ENCODE measurements at places on chromosomes 2 and 18.

GRCh38 chr2:146734821-146735190, 1110.0 kb upstream of the ACVR2A start:
- no peak for DNase-seq

DNA sequence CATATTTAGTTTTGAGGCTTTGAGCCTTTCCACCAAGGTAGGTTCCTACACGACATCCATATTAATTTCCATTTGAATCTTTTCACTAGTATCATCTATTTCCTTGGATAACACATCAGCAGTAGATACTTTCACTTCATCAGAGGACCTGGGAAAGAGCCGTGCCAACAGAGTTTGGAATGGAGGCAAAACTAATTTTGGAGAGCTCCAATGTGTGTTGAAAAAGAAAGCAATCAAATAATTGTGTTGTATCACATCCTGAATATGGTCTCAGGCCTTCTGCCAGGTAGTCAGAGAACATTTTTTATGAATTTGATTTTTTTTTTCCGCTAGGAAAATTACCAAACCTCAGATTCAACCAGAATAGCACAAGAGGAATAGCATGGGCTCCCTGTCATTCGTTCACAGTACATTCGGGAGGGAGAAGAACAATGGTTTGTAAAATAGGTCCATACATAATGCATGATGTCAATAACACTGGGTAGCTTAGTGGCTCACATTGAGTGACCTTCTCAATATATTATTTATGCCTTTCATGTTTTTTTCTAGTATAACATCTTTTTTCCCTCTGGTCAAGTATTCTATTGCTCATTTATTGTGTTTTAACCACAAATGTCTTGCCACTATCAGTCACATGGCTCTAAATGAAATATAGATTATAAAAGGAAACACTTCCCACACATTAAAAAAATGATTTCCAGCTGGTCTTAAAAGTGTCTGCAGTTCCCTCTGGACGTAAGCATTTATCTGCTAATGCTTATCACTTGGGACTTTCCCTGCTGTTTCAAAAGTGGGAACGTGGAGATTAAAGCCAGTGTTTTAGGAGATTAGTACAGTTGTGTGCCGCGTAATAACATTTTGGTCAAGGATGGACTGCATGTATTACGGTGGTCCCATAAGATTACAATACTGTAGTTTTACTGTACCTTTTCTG, 68.6 kb upstream of the RAPH1 start:
- no peak for DNase-seq

DNA sequence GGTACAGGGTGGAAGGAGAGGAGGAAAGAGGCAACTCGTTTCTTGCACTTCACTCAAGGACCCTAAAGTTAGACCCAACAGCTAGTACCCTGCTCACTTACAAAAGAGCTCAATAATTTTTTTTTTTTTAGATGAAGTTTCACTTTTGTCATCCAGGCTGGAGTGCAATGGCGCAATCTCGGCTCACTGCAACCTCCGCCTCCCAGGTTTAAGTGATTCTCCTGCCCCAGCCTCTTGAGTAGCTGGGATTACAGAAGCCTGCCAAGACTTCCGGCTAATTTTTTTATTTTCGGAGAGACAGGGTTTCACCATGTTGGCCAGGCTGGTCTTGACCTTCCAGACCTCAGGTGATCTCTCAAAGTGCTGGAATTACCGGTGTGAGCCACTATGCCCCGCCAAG, 4.1 kb downstream of the ASB3 start:
- no peak for DNase-seq

- DNase-seq, result no peak
Observed at GRCh38 chr2:127525691-127526131, 578 bp downstream of the IWS1 start.

DNA sequence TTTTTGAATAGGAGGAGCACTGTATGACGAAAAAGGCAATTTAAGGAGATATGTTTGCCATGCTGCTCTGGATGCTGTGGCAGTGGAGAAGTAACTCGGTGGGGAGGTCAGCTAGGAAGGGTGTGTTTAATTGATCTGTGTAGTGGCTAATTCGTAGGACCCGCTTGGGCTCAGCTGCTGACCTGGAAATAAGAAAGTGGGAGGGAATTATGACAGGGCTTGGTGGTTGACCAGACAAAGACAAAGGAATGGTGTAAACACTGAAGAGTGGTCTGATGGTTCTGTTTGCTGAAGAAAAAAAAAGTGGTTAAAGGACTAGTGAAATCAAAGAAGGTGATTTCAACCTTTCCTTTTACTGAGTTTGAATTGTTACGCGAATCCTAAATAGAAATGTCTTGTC, 146.0 kb downstream of the MAP4K4 start:
- DNase-seq, result no peak

DNA sequence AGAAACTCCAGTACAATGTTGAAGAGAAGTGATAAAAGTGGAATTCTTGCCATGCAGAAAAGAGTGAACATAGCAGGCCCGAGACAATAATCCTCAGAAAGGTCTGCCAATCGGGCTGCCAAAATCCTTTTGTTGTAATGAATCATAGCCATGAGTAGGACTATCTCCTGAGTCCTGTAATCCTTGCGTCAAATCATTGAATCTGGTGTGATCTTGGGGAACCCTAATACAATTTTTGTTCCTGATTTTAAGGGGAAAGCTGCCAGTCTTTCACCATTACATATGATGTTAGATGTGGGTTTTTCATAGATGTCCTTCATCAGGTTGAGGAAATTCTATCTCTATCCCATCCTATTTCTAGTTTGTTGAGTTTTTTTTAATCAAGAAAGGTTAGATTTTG, 2.2 kb downstream of the TPGS2 start:
- DNase-seq, result no peak

DNA sequence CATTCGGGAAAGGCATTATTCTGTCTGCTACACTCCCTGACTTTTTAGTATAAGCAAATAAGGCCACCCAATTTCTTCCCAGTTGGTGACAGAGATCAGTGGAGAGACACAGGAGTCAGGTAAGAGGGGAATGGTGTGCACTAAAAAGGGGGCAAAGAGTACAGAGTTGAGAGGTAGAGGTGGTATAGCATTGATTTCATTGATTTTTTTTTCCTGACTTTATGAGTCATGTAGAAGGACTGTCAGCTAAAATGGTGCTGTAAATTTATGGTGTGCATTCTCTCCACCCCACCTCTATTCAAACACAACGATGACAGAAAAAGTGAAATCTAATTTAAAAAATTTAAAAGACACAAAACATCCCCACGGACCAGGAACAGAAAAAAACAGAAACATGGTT, 23.7 kb upstream of the ST8SIA3 start:
- no peak for DNase-seq

DNA sequence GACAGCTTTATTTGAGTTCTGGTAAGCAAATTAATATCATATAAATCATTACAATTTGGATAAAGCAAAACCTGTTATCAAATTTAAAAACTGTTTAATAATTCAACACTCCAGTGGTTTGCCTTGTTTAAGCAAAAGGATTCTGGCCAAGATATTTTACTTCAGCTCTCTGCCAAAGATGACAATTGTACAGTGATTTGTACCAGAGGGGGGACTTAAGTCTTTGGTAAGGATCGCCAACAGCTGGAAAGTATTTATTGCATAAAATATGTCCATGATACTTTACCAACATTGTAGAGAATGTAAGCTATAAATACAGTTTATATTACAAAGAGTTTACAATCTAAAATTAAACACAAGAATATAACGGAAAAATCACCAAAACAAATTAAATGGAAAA, 13.8 kb downstream of the PREPL start:
- DNase-seq, result no peak
